ENCODE measurements at places on chromosomes 7 and 10.

GRCh38 chr7:4841007-4841784, 20.6 kb downstream of the PAPOLB start:
- no peak for DNase-seq

DNA sequence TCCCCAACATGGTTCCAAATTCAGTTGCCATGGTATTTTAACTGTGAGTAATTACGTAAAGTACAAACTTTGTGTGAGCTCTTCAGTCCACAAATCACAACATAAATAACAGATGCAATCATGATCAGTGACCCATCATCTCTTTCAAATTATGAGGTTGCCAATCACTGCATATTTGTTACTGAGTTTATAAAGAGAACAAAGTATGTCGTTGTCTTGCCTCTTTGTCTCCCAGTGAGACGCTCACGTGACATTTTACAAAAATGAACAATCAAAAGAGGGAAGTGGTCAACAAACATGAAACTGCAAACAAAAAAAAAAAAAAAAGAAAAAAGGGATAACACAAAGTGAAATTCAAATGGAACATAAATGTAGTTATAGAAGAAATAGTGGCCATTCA, 122.7 kb upstream of the PDSS1 start:
- no peak for DNase-seq

- DNase-seq, result no peak
Observed at GRCh38 chr10:99610221-99610620, 10.0 kb downstream of the SLC25A28 start.

- DNase-seq, result no peak
Observed at GRCh38 chr7:27374958-27375841, 132.6 kb downstream of the EVX1 start.

DNA sequence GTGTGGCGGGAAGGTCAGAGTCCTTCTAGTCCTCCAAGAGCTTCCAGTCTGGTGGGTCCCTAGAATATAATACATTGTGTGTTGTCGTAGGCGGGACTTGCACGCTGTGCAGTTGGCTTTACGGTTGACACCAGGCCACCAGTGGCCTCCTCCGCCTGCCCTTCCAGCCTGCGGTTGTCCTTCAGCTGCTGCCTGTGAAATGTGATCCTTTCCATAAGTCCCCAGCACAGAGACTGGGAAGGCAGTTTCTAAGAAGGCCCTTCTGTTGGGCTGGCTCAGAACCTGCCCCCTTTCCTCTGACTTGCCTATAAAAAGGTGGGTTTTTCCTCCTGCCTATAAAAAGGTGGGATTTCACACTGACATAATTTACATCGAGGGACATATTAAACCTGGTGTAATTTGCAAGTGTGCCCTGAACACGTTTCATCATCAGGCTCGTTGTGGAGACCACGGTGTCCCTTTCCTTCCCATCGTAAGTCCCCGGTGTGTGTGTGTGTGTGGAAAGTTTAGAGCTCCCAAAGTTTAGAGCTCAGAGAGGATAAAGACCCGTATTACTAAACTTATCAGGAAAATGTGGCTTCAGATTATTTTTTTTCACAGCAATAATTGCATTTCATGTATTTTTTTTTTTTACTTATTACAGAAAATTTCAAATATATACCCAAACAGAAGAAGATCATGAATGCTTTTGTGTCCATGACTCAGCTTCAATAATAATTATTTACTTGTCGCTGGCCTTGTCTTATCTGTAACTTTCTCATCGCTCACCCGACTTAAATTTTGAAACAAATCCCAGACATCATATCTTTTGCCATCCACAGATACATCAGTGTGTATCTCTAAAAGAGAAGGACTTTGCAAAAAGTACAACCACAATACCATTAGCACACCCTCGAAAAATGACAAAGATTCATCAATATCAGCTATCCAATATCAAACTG, 45.1 kb downstream of the CUX1 start:
- no peak for DNase-seq

DNA sequence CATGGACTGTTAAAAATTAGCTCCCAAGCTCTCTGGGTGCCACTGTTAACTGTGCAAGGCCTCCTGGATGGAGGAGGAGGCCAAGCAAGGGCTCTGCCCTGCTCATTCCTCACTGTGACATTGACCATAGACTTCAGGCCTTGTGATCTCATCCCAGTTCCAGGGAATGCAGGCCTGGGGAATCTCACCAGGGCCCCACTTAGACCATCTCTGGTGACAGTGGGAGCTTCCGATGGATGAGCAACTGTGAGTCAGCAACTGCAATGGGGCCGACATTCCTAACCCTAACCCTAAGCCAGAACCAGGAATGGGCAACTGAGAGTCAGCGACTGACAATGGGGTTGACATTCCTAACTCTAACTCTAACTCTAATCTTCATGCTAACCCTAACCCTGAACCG, 50.4 kb upstream of the MSMB start:
- DNase-seq, result no peak

DNA sequence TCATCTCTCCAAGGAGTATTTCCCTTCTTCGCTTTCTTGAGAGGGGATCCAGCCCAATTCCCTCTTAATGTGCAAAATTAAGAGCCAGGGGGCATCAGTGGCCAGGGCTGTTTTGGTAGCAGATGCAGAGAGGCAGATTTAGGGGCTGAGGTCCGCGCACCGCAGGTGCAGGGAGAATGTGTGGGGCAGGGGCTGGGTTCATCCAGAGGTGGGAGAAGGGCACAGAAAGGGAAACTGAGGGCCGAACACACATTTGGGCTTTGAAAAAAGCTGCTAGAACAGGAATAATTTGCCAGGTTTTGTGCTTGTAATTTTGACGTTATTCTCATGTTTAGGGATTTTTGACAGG, 6.5 kb upstream of the SHH start:
- DNase-seq, result no peak

DNA sequence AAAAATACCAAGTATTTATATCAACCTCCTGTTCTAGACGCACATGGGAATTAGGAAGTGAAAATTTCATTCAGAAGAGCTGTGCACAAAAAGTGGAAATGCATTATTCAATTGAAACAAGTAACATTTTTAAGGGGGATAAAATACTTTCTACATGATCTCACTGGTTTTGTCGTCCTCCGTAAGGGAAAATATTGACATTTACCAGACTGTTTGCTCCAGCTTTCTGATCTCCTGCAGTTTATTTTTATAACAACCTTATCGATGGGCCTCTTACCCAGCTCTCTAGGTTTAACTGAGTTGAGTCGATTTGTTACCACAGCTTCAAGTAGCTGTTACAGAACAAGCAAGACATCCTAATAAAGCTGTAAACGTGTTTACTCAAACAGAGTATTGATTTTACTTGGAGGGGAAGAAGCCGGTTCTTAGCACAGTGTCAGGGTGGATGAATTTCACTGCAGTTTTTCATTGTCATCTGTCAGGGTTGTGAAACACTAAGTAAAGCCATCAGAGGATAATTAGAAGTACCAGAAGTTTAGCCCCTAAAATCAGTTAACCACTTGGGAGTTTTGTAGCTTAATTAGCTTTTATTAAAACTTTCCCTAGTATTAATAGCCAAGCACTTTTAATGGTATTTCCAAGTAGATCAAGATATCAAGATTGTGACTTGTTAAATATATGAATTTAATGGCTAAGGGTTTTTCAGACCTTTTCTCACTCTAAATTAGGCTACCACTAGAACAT, 142.6 kb upstream of the KAT6B start:
- no peak for DNase-seq

GRCh38 chr7:79381921-79382320, 71.5 kb downstream of the MAGI2 start:
- no peak for DNase-seq

GRCh38 chr7:600149-601035, 80.7 kb upstream of the PDGFA start:
- DNase-seq, result no peak

- DNase-seq, result no peak
Observed at GRCh38 chr10:89414146-89414878, at the start of gene IFIT5. IFIT5 (plus strand) TSS chr10:89414568; CDS start chr10:89414799, 231 bp downstream.

GRCh38 chr10:79249186-79250121, 97.8 kb upstream of the PPIF start:
- no peak for DNase-seq

- no peak for DNase-seq
Observed at GRCh38 chr10:113613427-113613826, 50.4 kb downstream of the NRAP start.

- DNase-seq, result no peak
Observed at GRCh38 chr7:131338173-131338572, 10.5 kb downstream of the MKLN1 start.

DNA sequence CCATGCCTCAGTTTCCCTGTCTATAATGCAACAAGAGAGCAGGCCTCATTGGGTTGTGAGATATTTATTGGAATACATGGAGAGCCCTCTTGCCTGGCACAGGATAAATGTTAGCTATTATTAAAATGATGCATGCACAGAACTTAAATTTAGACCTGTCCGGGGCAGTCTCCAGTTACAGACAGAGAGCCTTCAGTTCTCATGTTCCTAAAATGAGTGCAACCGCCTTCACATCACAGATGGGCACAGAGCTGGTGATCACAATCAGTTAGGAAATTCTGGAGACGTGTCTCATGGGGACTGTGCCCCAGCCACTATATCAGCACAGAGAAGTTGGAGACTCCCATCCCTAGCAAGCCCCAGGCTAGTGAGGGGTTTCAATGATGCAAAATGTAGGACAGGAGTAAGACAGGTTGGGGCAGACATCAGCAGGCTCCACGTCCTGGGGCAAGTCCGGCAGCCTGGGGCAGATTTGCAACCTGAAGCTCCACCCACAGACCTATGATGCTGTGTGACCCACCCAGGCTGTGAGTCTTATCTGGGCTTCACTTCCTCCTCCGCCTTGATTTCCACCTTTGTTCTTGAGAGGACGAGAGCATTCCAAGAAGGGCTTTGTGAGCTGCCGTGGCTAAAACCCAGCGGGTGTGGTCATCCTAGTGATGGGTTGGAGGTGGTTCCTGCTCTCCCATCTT, 49.4 kb downstream of the CXCL12 start:
- DNase-seq, result peak; percentile 40

DNA sequence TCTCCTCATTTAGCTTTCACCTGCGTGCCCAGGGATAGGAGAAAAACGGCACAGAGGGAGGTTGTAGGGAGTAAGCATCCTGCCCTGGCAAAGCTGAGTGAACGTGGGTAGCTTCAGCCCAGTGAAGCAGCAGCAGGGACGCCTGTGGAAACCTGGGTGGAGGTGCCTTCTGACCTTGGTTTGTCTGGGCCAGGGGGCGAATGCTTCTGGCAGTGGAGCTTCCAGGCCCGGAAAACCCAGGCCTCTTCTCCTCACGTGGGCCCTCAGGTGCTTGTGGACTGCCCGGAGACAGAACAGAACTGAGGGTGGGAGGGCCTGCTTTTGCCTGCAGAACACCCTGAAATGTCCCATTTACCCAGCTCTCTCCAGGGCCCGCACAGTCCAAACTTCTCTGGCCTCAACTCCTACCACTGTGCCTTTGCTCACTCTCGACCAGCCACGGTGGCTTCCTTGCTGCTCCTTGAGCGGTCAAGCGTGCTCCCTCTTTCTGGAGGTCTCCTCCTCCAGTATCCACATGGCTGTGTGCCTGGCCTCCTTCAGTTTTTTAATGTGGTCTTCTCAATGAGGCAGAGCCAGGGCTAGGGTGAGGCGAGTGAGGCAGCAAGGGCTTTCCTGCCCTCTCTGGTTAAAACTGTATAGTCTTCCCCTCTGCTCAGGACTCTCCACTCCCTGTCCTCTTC, 62.4 kb downstream of the TMEM209 start:
- no peak for DNase-seq

DNA sequence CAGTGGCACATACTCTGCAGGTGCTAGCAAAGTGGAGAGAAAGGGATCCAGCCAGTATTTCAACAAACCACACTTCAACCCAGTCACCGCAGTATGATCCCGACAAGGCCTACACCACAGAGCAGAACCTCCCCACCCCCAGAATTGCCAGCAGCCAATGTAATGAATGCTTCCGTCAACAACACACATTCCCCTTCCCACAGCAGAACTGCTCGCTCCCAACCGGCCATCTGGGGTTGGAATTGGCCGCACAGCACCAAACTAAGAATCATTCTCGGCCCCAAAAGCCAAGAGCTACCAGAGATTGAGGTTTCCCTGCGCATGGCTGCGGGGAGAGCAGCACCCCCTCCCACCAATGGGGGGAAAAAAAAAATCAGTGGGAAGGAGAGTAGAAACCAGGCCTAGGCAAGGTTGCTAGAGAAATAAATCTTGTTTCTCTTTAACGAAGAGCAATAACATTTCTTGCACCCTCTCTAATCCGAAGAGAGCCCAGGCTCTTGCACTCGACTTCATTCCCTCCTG, 1.1 kb downstream of the WASL start:
- DNase-seq, result peak; percentile 73

DNA sequence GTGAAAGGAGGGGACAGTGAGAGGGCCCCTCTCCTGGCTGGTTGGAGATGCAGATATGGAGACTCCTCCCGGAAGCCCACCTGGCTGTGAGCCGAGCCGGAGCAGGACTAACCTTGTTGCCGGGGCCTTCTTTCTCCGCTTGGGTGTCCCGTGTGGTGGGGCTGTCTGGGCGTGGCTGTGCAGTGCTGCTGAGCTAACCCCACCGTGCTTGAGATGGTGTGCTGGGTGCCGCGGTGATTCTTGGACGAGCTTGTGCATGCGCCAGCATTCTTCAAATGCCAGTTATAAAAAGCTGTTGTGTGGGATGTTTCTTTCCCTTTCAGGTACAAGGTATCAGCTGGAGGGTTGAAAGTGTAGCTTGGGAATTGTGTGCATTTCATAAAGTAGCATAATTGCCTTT, 48.8 kb downstream of the DAGLB start:
- DNase-seq, result no peak

- peak; percentile 29 for DNase-seq
Observed at GRCh38 chr10:96642973-96643372, 56.2 kb upstream of the TM9SF3 start.

DNA sequence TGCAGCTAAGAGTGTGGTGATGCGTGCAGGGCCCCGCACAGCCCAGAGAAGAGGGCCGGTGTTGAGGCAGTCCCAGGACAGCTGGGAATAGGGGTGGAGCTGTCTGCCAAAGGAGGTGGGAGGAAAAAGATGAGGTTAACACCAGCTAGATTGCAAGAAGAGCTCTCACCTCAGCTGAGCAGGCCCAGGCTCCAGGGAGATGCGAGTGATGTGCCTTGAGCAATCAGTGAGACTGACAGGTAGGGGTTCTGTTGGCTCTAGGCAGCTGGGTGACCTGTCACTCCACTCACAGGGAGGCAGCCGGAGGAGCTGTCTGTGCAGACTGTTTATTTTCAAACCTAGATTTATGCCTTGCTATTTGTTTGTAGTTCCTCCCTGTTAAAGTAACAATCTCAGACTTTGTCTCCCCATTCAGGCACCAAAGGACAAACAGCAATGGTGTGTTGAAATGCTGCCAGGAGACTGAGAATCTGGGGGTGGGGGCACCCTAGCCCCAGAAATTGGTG, 205.1 kb upstream of the CXCL12 start:
- DNase-seq, result no peak

GRCh38 chr10:24814568-24815313, 91.1 kb upstream of the ARHGAP21 start:
- no peak for DNase-seq

GRCh38 chr10:102003541-102003940, 52.4 kb downstream of the ARMH3 start:
- no peak for DNase-seq

Data from ascending aorta (tissue), 2 donors.